Myocyte (in vitro differentiated cells): ENCODE measurements at places on chromosomes 13 and 19. TPM values are rescaled to one million over a fixed set of nuclear protein-coding genes. Genes with fewer than 3 reads are reported as not detected.

- no peak for DNase-seq
Measured at GRCh38 chr13:63490149-63490548, 2074.5 kb upstream of the PCDH20 start.

GRCh38 chr19:1040476-1041271, 767 bp downstream of the ABCA7 start:
- DNase-seq: peak; percentile 99

CRLF1 gene
- total RNA-seq: 0.11 TPM in 1 of 2 replicates, not detected in the other

DNA sequence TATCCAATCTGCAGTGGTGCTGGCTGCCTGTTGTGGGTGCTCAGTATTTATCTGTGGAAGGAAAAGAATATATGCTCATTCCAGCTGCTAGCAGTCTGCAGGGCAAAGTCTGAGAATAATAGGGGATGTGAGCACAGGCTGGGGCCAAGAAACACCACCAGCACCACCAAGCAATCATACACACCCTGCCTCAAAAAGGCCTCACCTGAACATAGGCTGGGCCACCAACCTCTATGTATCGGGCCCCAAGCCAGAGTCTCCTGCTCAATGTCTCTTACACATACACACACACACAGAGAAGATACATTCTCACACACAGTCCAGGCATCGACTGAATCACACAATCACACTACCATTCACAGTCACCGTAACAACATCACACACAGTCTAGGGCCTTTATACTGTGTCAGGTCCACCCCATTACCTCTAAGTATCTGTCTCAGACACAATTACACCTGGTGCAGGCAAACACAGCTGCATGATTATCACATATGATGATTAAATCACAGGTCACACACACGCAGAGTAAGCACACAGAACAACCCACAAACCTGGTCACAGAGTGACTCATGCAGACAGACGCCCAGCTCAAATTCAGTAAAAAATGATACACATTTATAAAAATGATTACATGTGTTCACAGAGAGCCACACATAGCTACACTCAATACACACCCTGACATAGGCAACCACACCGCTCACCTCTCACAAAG, 1.3 kb upstream of the ZSCAN22 start:
- no peak for DNase-seq

- DNase-seq: peak; percentile 76
Measured at GRCh38 chr13:24502533-24503378, 9.8 kb downstream of the PARP4 start.

GRCh38 chr19:4061178-4061682, 5.5 kb downstream of the ZBTB7A start:
- no peak for DNase-seq

- no peak for DNase-seq
Measured at GRCh38 chr13:30510091-30510490, 44.4 kb upstream of the HMGB1 start.

DNA sequence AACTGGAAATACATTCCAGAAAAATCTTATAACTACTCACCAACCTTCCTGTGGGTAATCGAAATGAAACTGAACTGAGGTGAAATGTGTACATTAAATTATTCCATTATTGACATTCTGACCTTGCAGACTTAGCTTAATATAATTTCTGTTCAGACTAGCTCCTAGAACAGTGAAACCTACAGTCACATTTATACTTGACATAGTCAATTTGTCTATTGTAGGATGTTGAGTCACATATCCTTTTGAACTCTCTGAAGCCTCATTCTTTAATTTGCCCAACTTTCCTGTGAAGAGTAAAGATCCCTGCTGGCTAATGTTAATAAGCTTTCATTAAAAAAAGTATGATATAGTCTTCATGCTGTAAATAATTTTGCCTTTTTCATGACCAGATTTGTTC, 92.0 kb upstream of the SCEL start:
- DNase-seq: no peak

ZNF254 gene
- 23.0 and 25.3 TPM in 2 replicates for total RNA-seq

- DNase-seq: no peak
Measured at GRCh38 chr19:29952177-29952576, 10.1 kb downstream of the URI1 start.

GRCh38 chr13:20547479-20547908, 19.5 kb upstream of the IFT88 start:
- no peak for DNase-seq

KLK1 gene
- not detected in 2 replicates for total RNA-seq

DNA sequence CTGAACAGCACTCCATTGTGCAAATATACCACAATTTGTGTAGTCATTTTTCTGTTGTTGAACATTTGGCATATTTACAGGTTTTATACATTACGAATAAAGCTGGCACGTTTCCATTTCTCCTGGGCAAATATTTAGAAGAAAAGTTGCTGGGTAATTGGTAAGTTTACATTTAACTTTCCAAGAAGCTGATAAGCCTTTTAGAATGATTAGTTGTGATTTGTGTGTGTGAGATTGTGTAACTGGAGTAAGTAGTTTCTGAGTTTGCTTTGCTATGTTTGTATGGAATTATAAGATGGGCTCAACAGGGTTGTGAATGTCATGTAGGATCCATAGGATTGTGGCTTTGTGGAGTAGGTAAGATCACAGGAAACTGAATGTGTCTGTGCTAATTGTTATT, 1.6 kb upstream of the ZNF529 start:
- DNase-seq: no peak

SIGLEC12 gene
- not detected in 2 replicates for total RNA-seq

- no peak for DNase-seq
Measured at GRCh38 chr19:44515031-44515430, 14.4 kb downstream of the CEACAM20 start.

GRCh38 chr13:99688776-99689175, 187.5 kb downstream of the TM9SF2 start:
- no peak for DNase-seq

- no peak for DNase-seq
Measured at GRCh38 chr13:53189162-53189561, 160.5 kb downstream of the OLFM4 start.

GRCh38 chr19:11434703-11435056, 241 bp downstream of the ODAD3 start:
- DNase-seq: no peak

DNA sequence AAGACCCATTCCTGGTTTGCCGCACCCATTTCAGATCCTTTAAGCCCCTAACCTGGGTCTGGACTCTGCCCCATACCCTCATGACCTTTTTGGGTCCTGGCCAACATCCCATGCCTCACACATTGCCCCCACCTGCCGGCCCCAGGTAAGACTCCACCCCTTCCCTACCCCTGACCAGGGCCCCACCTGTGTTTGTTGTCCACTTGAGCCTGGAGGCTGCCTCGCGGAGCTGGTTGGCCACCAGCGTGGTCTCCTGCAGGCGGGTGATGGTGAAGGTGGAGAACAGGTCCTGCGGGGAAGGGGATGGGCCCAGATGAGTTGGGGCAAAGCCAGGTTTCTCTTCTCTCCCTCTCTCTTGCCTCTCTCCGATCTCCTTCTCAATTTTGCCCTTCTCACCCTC, 19.5 kb downstream of the MAN2B1 start:
- no peak for DNase-seq

DNA sequence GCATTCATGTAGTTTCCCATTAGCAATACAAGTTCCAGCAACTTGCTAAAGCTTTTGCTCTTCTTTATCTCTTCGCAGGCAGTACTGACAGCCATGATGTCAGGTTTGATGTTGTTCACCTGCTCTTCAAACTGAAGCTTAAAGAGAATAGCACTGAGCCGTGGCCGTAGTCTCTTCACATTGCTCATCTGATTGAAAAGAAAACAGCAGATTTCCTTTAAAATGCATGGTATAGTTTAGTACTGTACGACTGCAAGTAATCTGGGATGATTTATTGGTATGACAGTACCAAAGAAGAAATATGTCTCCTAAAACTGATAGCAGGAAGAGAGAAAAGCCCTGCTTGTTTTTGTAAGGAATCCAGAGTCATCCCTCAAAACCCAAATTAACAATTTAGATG, 284.4 kb downstream of the DIAPH3 start:
- DNase-seq: no peak

DNA sequence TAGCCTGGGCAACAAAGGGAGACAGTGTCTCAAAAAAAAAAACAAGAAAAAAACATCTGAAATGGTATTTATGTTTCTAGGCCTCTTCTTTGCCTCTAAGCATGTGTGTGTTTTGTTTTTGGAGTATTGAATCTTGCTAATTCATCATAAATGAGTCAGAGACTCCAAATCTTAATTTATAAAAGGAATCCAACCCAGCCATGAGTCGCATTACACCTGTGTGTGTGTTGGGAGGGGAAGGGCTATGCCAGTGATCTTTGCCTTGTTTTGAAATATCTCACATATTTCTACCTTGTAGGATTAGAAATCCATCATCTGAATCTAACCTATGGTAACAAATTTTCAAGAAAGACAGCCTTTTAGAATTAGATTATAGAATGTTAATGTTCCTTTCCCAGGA, 4.0 kb downstream of the ZNF331 start:
- no peak for DNase-seq

DNA sequence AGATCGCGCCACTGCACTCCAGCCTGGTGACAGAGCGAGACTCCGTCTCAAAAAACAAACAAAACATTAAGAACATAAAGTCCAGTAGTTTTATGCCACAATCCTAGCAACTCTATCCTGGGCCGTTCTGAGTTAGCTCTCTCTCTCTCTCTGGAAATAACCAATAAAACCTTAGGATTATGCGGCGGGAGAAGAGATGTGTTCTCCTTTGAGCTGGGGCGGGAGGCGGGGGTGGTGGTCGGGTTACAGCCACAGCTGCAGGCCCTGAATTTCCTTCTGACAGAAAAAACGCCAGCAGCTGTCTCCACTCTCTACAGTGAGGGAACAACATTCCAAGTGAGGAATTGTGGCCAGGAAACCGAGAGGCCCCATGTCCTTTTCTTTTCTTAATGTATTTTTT, 9.1 kb upstream of the PNMA8A start:
- peak; percentile 95 for DNase-seq

GRCh38 chr19:6801485-6802086, 29.1 kb downstream of the VAV1 start:
- DNase-seq: no peak

FFAR3 gene
- not detected in 2 replicates for total RNA-seq

DNA sequence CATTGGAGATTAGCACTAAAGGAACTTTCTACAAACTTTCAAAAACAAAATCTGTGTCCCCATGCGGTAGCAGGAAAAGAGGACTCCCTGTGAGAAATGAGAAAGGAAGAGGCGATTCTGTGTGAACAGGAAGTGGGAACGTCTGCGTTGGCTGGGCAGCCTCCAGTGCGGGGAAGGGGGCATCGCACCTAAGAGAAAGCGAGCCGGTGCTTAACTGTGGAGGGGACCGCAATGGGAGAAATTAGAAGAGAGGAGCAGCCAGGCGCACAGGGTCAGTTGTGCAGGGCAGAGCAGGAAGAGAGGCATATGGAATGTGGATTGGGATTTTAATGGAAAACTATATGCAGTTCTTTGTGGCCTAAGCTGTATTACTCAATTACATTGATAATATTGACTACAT, 77.4 kb upstream of the DOCK9 start:
- no peak for DNase-seq

DNA sequence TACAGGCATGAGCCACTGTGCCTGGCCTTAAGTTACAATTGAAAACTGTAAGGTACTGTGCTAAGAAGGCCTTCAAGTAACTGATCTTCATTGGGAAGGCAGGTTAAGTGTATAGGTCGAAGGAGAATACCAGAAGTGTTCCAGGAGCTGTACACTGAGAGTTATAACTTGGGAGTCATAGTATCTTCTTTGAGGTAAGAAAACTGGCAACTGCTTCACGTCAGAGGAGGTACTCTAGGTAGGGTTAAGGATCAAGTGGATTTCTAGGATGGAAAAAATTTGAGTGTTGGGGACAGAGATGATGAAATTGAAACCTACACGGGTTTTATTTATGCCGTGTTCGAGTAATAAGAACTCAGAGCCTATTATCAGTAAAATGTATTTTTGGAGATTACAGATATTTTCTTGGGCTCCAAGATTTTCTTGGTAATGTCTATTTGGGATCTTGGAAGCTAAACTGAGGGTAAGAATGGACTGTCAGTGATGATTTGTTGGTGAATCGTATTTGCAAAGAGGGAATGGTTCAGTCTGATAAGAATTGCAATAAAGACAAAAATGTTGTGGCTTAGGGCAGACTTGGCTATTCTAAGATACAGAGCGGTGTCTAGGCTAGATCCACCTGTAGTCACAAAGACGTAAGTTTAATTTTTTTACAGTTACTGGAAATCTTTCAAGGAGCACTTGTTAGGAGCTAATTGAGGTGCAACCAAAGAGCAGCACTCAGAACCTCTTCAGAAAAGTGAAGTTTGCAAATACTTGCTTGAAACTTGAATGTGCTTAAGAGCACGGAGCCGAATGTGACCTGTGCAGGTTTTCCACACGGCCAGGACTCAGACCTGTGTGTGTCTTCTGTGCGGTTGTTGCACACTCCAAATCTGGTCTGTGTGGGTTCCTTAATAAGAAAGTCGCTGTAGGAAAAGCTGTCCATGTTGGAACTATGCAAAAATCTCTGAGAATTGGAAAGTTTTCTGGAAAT, 102.5 kb downstream of the URI1 start:
- no peak for DNase-seq

GRCh38 chr13:101292711-101293110, 123.6 kb downstream of the NALCN start:
- DNase-seq: no peak

DNA sequence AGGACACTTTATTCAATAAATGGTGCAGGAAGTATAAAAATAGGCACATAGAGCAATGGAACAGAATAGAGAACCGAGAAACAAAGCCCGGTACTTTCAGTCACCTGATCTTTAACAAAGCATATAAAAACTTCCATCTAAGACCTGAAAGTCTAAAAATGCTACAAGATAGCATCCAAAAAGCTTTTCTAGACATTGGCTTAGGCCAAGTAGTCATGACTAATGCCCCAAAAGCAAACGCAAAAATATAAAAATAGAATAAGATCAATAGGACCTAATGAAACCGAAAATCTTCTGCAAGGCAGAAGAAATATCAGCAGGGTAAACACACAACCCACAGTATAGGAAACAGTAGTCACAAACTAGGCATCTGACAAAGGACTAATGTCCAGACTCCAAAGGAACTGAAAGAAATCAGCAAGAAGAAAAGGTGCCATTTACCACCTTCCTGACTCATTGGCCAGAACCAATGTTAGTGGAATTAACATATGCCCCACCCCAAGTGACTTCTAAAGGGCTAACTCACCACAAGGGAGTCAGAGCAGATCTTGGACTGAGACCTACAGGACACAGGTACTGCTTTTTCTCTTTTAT, 40.8 kb upstream of the CEACAM21 start:
- DNase-seq: no peak

- DNase-seq: peak; percentile 83
Measured at GRCh38 chr19:38543807-38544568, 73.8 kb downstream of the MAP4K1 start.

DNA sequence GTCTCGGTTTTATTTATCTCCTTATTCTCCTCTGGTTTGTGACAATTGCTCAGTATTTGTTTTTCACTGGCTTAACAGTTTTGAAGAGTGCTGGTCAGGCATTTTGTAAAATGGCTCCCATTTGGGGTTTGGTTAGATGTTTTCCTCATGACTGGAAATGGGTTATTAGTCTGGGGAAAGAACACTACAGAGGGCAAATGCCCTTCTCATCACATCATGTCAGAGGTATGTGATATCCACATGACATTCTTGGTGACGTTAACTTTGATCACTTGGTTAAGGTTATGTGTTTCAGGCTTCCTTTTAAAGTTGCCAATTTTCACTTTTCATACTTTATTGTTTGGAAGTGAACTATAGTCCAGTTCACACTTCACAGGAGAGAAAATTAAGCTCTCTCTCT, 74.8 kb upstream of the KLHL1 start:
- no peak for DNase-seq
